ENCODE measurements at places on chromosomes 11 and 22. TPM values are rescaled to one million over a fixed set of nuclear protein-coding genes. Genes with fewer than 3 reads are reported as not detected.

The LMO1 gene
- not detected for total RNA-seq

The CNGA4 gene
- total RNA-seq: not detected

The PCNX3 gene
- total RNA-seq: 35.4 TPM

The ABCG4 gene
- total RNA-seq: not detected

The MS4A12 gene
- not detected for total RNA-seq

The OVOL1 gene
- total RNA-seq: not detected

The DUSP18 gene
- 7.4 TPM for total RNA-seq
